ENCODE measurements at places on chromosomes 7 and 10. TPM values are rescaled to one million over a fixed set of nuclear protein-coding genes. Genes with fewer than 3 reads are reported as not detected.

Gene PRF1
- total RNA-seq: not detected

Gene DEPP1
- 40.5 TPM for total RNA-seq

Gene AGAP3
- total RNA-seq: 41.0 TPM

Gene ASAH2
- total RNA-seq: 0.64 TPM

Gene ZNF425
- 0.74 TPM for total RNA-seq

Gene NUTM2E
- 0.05 TPM for total RNA-seq

Gene AKR1C1
- total RNA-seq: 0.30 TPM

Gene NUTM2B
- total RNA-seq: not detected

Gene MMP21
- not detected for total RNA-seq

Gene HECW1
- total RNA-seq: not detected

Gene SPDYE1
- not detected for total RNA-seq

Gene FOXI2
- total RNA-seq: not detected

Gene SPDYE9
- total RNA-seq: not detected

Gene LLCFC1
- total RNA-seq: not detected

Gene SPDYE3
- total RNA-seq: 0.05 TPM

Gene IGFBP1
- 1.4 TPM for total RNA-seq

Gene GBX1
- total RNA-seq: not detected

Gene FASTK
- total RNA-seq: 84.6 TPM

Gene FZD8
- 14.9 TPM for total RNA-seq

Gene CPVL
- total RNA-seq: 2.6 TPM

Gene CALML3
- not detected for total RNA-seq

Gene LRRN3
- total RNA-seq: not detected

Gene FGL2
- total RNA-seq: 0.25 TPM

Gene HOXA13
- not detected for total RNA-seq

Gene CACNA2D1
- 10.3 TPM for total RNA-seq

Gene ZNF786
- total RNA-seq: 4.7 TPM

Gene PHKG1
- not detected for total RNA-seq

Gene ADRB1
- 2.1 TPM for total RNA-seq

Gene IRF5
- 2.9 TPM for total RNA-seq

Gene TLL2
- total RNA-seq: 0.27 TPM

Gene DRGX
- not detected for total RNA-seq

Gene CACNB2
- total RNA-seq: not detected

Gene LBX1
- total RNA-seq: not detected

Gene NPFFR1
- not detected for total RNA-seq

Gene PILRA
- not detected for total RNA-seq

Gene RAB19
- total RNA-seq: not detected

Gene SEC31B
- total RNA-seq: 0.89 TPM

Gene SMKR1
- total RNA-seq: 1.2 TPM

Gene NAT16
- total RNA-seq: not detected

Gene STEAP1B
- 47.8 TPM for total RNA-seq

Gene NPY
- total RNA-seq: not detected

Gene NANOS1
- 0.13 TPM for total RNA-seq

Gene SFTPA1
- total RNA-seq: not detected

Gene PLXDC2
- total RNA-seq: 1.1 TPM

Gene KCNIP2
- total RNA-seq: not detected

Gene ITIH5
- 0.30 TPM for total RNA-seq

Gene BTBD16
- not detected for total RNA-seq

All from mammary microvascular endothelial cell (primary cell).